Activated CD4-positive, alpha-beta T cell treated with anti-CD3 and anti-CD28 coated beads for 48 hours (primary cell): ENCODE measurements at places on chromosomes 3 and 15.
A peak's percentile ranks its signal among the peaks of the same experiment; 100 is the strongest.

- no peak for DNase-seq
Observed at GRCh38 chr3:180196658-180197057, 159.9 kb upstream of the PEX5L start.

DNA sequence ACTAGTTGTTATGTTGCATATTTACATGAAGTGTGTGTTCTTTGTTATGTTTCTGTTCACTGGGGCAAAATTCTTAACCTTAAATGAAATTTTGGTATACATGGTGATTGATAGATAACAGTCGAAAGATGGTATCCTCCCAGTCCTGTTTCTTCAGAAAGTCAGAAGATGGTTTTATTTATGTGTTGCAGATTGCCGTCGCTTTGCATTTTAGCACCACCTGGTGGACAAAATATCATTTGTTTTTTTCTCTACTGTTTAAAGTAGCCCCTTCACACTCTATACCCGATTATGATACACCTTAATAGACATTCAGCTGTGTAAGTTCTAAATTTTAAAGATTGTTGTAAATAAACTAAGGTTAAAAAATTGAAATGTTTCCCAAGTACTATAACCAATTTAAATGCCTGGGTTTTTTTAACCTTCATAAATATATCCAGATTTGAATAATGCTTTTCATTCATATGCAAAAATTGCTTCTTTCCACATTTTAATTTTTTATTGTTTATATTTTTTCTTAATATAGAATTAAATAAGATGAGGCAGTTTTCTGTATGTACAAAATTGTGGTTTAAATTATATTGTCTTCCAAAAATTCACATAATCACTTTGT lies 152.2 kb downstream of the ALCAM start:
- peak; percentile 14 for DNase-seq

DNA sequence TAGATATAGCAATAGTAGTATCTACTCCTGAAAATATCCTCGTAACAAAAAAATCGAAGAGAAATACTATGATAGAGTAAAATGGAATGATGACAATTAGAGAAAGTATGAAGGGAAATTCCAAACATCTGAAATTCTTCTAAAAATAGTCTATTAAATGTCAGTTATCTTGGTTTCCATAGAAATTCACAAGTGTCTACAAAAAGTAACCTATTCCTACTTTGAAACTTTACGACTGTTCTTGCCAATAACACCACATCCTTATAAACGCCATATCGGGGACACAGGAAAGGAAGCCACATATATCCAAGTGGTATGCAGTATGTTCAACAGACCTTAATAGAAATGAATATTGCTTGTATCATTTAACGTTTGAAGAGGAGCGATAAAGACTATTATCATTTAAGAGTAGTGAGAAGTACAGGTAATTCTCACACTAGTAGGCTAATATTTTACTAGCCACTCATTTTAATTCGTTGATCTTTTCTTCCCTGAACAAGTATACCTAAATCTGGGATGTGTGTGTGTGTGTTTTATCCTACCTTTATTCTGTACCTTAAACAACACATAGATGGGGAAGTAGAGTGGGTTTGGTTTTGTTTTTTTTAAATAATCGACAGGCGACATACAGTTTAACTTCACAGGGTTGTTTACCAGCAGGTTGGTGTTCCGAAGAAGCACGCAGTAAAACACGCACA lies 1.2 kb downstream of the GPR176 start:
- no peak for DNase-seq

GRCh38 chr3:72490688-72491435 lies 357.4 kb downstream of the SHQ1 start:
- DNase-seq: no peak

DNA sequence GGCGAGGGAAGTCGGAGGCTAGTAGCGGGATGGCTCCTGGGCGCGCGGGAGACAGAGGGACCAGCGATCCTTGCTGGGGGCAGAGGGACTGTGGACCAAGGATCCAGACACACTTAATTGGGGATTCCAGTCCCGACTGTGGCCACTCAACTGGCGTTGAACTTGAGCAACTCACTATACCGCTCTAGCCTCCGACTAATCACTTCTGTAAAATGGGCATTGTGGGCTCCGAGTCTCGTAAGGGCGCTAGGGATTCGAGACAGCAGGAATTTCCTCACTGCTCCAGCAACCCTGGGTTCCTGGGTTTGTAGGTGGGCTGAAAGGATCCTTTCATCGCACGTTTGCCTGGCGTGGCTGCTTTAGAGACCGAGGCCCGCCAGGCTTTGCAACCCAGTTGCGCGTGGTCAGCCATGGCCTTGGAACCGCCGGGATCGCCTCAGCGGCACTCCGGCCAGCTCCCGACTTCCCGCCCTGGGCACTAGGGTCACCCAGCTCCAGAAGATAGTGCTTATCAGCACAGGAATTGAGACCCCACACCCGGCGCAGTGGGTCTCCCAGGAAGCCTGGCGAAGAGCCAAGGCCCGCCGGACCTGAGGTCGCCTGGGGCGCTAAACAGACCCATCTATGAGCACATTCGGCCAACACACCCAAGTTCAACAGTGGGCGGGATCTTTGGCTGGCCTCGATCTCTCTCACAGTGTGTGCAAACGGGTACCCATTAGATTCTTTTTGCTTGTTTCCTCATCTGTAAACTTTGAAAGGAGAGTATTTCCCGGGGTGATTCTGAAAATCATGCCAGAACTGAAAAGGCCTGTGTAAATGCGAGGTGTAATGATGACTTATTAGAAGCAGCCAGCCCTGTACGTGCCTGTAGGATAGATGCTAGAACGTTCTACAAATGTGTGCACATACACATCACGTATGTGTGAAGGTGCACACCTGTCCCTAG lies 9.9 kb downstream of the FOXL2 start:
- no peak for DNase-seq

- no peak for DNase-seq
Observed at GRCh38 chr3:98952404-98952803, 50.9 kb upstream of the DCBLD2 start.

GRCh38 chr3:170368921-170369320 lies 11.4 kb downstream of the SKIL start:
- no peak for DNase-seq

DNA sequence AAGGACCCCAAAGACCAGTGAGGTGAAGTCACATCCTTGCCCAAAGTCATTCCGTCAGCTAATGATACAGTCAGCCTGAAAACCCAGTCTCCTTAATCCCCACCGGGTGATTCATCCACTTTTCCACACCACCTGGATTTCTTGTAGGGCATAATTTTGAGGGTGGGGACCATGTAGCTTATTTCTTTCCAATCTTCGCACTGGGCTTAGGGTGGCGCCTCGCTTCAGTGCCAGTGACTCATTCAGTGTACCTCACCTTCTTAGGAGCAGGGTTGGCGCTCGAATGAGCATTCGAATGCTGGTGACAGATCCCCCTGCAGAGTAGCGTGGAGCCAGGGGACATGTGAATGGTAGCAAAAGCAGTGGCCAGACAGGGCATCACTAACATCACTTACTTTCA lies 24.0 kb downstream of the BMF start:
- no peak for DNase-seq

DNA sequence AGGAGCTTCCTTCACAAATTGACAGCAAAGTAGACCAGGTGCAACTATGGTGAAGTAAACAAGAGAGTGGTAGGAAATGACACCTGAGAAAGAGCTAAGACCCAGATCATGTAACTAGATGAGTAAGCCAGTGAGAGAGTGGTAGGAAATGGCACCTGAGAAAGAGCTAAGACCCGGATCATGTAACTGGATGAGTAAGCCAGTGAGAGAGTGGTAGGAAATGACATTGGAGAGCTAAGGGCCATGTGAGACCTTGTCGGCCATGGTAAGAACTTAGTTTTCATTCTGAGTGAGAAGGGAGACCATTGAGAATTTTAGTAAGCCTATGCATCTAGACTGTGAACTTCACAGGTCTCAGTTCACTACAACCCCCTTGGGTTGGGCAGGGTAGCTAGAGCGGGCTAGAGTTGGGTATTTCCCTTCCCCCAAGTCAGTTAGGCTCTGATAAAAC lies 5.4 kb upstream of the SENP7 start:
- DNase-seq: peak; percentile 50

DNA sequence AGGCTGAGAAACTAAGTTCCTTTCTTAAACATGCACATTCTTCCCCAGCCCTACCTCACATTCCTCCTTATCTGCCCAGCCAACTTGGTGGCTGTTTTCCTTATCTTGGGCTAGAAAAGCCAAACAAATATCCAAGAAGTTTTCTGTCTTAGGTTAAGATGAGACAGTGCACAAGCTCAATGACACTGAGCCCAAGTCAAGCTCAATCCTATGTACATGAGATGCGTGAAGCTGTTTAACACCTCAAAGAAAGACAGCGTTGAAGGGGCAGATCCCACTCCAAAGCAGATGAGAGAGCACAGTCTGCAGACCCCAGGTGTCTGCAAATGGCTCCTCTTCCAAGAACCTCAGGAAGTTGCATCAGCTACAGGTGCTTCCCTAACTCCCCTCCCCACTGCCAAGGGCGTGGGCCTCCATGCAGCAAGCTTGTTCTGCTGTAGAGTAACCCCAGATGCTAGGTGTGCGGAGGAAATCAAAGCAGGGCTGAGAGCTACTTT lies 16.6 kb downstream of the LRRC2 start:
- no peak for DNase-seq
